ENCODE measurements at places on chromosomes 7 and 10.

GRCh38 chr7:16210171-16210570 lies 211.2 kb downstream of the CRPPA start:
- no peak for DNase-seq

- no peak for DNase-seq
These were observed 9.4 kb upstream of the ETV1 start for GRCh38 chr7:13998866-13999265.

GRCh38 chr7:111089822-111090426 lies 1.0 kb upstream of the LRRN3 start:
- no peak for DNase-seq

- no peak for DNase-seq
These were observed 339.9 kb downstream of the BMPER start for GRCh38 chr7:34245246-34245645.

DNA sequence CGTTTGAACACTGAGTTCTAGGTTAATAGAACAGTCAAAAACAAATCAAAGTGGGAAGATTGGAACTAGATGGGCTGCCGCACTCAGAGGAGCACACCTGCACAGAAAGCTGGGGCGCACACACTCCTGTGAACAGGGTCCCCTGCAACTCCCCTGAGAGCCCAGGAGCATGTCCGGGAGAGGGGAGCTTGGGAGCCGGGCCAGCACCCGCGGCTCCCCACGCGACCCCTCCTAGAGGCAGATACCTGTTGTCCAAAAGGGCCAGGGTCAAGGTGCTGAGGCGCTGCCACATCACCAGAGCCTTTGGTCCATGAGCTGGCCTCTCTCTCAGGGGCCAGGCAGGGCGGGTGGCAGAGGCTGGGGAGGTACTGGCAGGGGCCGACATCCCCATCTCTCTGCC lies 5.6 kb downstream of the NKX6-2 start:
- DNase-seq, result no peak

GRCh38 chr7:43658718-43659548 lies 70.4 kb downstream of the COA1 start:
- no peak for DNase-seq

DNA sequence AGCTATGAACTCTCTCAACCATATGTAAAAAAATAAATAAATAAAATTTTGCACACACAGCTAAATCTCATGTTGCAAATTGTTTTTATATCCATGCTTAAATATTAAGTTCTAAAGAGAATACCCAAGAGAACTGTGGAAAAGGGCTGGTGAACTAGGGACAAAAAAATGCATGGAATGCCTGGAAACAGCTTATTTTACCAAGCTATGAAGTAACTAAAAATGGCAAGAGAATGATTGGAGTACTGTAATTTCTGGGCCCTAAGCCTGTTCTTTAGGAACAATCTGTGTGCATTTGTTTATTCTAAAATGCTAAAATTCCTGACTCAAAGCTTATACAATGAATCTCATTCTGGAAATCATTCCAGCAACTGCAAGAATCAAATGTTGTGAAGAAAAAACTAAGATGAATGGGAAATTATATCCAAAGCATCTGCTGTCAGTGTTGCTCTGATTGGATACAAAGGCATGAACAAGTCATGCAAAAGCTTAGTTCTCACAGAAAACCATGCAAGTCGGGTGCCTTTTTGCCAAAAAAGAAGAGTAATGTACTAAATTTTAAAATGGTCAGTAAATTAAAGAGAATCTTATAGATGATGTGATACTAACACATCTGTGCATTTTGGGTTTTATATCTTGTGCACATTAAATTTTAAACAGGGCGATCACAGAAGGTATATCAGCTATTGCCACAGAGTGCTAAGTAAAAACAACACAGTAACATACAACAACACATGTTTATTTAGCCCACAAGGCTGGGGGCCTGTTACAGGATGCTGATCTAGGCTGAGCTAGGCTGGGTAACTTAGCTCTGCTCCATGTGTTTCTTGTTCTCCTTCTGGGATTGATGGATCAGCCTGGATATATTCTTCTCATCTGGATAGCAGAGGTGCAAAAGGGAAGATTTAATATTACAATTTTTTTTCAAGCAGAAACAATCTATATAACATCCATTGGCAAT lies 453.5 kb upstream of the SEMA3A start:
- peak; percentile 24 for DNase-seq

DNA sequence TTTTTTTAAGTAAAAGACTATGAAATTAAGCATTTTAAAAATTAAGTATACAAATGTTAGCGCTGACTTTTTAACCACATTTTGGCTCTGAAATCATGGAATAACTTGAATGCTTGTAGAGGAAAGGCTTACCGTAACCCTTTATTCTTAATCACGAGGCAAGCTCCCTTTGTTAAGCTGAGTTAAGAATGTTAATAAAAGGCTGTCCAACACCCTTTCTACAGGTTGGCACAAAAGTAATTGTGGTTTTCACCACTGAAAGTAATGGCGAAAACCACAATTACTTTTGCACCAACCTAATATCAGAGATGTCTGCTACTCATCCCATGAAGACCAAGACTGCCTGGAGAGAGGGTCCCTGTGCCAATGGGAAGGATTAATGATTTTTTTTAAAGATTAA lies 70.6 kb downstream of the STK17A start:
- no peak for DNase-seq

DNA sequence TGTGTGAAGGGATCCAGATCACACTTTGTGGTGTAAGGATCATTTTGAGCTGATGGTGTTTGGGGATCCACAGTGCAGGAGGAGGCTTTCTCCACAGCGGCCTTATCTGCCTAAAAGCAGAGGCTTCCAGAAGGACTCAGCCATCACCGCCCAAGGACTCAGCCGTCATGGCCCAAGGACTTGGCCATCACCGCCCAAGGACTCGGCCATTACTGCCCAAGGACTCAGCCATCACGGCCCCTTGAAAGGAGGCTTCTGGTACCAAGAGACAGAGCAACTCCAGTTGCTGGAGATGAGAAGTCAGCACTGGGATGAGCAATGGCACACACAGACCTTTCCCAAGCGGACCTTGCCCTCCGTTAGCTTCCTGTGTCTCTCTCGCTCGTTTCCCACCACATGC lies 6.0 kb upstream of the CFAP46 start:
- no peak for DNase-seq
